CD4-positive, alpha-beta T cell treated with Interleukin-10 for 1 hour (primary cell): ENCODE measurements at places on chromosomes 5 and 9.

- peak; percentile 79 for DNase-seq
Observed at GRCh38 chr5:50751064-50751657, 84.7 kb downstream of the PARP8 start.

GRCh38 chr5:57299986-57300385 lies 126.1 kb downstream of the GPBP1 start:
- DNase-seq, result no peak

GRCh38 chr9:6443661-6444060 lies 30.7 kb downstream of the UHRF2 start:
- DNase-seq, result no peak

DNA sequence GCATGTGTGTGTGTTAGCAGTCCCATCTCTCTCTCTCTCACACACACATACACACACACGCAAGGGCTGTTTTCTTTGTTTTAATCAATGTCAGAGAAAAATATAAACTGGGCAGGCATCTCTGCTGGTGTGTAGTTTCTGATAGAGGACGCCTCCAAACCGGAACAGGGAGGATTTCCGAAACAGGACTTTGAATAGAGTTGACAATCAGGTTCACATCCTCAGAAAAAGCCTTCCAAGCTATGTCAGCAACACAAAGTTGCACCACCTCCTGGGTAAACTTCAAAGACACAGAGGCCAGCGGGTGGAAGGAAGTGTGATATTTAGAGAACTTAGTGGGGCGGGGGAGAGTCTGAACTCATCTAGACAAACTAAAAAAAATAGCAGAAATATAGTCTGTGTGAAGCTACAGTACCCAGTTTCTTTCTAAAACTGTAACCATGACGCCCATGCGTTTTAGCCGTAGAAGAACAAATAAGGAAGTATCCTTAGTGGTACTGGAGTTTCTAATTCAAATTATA lies 1.2 kb downstream of the ST8SIA4 start:
- peak; percentile 84 for DNase-seq

- no peak for DNase-seq
Observed at GRCh38 chr9:14315875-14316601, 2.1 kb upstream of the NFIB start.

GRCh38 chr5:16660982-16661381 lies 44.2 kb upstream of the RETREG1 start:
- no peak for DNase-seq

DNA sequence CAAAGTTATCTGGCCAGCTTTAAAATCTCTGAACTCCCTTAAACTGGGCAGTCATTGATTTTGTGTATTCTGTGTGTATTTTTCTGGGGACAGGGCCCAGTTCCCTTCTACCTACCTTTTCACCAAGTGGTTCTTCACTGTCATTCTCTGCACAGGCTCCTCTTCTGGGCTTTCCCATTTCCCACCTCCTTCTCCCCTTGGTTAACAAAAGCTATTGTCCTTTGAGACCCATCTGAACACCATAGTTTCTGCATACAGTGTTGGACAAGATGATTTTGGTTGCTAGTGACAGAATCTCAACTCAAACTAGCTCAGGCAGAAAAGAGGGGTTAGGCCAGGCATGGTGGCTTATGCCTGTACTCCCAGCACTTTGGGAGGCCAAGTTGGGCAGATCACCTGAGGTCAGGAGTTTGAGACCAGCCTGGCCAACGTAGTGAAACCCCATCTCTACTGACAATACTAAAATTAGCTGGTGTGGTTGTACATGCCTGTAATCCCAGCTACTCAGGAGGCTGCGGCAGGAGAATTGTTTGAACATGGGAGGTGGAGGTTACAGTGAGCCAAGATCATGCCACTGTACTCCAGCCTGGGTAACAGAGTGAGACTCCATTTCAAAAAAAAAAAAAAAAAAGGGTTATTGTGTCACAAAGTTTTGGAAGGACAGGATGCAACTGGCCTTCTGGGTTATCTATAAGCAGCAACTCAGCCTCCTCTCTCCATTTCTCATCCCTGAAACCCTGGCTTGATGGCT lies 31.0 kb upstream of the ANKRD34B start:
- DNase-seq, result no peak

DNA sequence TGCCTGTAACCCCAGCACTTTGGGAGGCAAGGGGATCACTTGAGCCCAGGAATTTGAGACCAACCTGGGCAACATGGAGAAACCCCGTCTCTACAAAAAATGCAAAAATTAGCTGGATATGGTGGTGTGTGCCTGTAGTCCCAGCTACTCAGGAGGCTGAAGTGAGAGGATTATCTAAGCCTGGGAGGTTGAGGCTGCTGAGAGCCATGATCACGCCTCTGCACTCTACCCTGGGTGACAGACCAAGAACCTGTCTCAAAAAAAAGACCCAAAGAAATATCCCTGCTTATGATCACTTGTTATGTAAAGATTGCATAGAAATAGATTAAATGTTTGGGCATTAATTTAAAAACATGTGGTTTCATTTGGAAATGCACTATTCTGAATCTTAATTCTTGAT lies 125.1 kb downstream of the UGCG start:
- no peak for DNase-seq

DNA sequence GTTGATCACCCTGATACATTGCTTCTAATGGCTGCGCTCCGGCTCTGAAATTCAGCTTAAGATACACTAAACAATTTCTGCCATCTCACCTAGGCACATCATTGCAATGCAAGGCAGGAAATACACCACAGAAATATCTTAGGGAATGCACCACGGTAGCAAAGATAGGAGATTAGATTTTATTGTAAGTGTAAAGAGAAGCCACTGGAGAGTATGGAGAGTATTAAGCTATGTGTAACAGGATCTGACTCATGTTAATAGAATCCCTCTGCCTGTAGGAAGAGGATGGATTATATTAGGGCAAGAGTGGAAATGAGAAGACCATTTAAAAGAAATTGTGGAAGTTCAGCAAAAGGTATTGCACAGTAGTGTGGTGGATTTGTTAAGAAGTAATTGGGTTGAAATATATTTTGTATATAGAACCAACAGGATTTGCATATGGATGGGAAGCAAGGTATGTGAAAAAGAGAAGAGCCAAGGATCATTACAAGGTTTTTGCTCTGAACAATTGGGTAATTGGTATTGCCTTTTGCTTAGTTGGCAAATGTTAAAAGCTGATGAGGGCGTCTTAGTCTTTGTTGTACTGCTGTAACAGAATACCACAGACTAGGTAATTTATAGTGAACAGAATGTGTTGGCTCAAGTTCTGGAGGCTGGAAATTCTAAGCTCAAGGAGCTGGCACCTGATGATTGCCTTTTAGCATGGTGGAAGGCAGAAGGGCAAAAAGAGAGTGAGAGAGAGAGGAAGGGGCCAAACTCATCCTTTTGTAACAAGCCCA lies 636.1 kb downstream of the PSAT1 start:
- DNase-seq, result no peak

DNA sequence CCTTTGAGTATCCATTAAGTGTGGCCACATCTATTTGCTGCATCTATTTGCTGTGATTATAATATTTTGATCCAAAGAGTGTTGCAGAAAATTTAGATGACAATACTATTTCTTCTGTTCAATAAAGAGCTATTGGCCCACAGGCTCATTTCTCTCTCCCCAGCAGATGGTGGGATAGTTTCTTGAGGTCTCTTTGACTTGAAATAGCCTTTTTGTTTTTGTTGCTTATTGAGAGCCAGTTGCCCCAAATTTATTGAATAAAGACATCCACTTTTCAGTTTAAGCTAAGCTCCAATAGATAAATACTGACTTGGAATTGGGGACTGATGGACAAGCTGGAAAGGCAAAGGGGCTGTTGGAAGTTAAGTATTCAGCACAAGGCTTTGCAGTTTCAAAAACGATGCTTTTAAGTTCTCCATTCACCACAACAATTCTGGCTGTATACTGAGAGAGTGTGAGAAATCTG lies 290.1 kb upstream of the MPDZ start:
- DNase-seq, result no peak

DNA sequence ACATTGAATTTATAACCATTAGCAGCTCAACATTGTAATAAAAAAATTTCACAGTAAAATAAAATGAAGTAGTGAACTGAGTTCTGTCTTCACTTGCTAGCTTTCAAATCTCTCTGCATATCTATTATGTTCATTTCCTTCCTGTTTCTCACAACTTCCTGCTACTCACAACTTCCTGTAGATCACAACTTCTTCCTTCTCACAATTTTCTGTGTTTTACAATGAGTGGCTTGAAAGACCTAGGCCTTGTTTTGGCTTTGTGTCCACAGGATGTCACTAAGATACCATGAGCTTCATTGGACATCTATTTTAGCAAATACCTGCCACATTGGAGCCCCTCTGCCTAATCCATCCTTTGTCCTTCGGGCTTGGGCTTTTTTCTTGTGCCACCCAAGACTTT lies 480.3 kb upstream of the ADAMTS16 start:
- DNase-seq, result no peak

DNA sequence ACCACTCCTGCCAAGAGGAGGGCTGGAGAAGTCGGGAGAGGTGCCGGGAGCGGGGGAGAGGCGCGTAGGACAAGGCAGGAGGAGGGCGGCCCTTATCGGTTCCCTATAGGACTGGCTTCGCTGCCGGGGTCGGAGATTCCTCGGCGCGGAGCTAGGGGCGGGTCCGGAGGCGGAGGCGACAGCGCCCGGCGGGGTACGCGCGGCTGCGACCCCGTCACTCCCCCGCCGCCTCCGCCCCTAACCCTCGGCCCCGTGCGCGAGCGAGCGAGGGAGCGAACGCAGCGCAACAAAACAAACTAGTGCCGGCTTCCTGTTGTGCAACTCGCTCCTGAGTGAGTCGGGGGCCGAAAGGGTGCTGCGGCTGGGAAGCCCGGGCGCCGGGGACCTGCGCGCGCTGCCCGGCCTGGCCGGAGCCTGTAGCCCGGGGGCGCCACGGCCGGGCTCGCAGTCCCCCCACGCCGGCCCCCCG lies 2.0 kb downstream of the GLIS3 start:
- DNase-seq, result peak; percentile 32

GRCh38 chr5:78612227-78613150 lies 36.1 kb downstream of the LHFPL2 start:
- DNase-seq, result no peak

- DNase-seq, result peak; percentile 3
Observed at GRCh38 chr5:146796144-146796543, 82.4 kb downstream of the PPP2R2B start.

GRCh38 chr9:95239071-95239470 lies 78.4 kb downstream of the FANCC start:
- DNase-seq, result no peak

GRCh38 chr5:111251921-111252320 lies 27.7 kb downstream of the CAMK4 start:
- DNase-seq, result no peak

DNA sequence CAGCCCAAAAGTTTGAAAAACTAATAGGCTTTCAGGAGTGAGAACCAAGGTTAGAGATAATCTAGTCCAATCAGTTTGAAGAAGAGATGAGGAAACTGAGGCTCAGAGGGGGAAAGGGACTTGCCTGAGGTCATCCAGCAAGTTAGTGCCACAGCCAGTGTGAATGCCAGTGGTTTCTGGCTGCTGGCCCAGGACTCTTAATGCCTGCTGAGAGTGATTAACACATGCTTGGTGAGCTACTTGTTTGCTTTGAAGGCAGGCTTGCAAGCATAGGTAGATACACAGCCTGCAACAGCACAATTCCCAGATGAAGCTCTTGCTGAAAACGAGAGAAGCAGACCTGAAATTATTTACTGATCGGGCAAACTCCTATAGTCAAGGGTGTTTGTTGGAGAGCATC lies 591.6 kb upstream of the SGCD start:
- DNase-seq, result no peak

DNA sequence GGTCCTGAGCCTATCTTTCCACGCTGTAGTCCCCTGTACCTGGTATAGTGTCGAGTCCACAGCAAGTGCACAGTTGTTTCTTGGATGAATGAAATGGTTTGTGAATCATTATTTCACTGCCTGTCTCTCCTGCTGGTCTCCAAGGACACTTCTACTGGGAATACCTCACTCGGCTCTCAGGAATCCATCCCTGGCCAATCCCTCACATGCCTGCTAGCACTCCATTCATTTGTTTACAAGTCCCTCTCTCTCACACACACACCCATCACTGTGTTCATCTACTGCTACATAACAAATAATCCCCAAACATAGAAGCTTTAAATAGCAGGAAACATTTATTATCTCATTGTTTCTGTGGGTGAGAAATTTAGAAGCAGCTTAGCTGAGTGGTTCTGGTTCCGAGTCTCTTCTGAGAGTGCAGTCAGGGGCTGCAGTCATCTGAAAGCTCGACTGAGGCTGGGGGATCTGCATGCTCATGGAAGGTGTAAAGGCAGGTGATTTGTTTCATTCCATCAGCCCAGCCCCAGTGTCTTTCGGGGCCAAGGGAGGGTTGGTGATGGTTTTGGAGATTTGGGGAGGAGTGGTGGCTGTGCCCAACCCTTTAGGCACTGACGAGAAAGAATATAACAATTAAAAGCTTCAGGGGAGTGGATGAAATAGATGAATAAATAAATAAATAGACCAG lies 132.7 kb upstream of the IER5L start:
- no peak for DNase-seq

DNA sequence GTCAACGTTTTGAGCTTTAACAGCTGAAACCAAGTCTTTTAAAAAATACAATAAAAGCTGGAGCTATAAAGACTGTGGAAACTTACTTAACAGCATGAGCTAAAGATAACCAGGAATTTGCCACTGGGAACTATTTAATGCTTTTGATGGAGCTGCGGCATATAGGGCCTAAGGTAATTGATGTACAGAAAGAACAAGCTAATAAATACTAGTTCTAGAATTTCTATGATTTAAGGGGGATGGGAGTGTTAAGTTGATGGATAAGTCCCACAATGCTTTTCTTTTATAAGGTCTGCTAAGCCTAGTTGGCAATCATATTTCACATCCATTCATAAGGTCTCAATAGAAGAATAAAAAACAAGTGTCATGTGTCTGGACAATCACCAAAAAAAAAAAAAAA lies 334.0 kb upstream of the DMAC1 start:
- DNase-seq, result no peak

GRCh38 chr9:36974731-36975130 lies 59.3 kb downstream of the PAX5 start:
- DNase-seq, result no peak

- peak; percentile 37 for DNase-seq
Observed at GRCh38 chr9:34123682-34124081, 2.8 kb downstream of the DCAF12 start.

GRCh38 chr5:176636426-176636825 lies 6.0 kb downstream of the EIF4E1B start:
- no peak for DNase-seq

GRCh38 chr9:26175264-26175663 lies 497.0 kb upstream of the TUSC1 start:
- no peak for DNase-seq

DNA sequence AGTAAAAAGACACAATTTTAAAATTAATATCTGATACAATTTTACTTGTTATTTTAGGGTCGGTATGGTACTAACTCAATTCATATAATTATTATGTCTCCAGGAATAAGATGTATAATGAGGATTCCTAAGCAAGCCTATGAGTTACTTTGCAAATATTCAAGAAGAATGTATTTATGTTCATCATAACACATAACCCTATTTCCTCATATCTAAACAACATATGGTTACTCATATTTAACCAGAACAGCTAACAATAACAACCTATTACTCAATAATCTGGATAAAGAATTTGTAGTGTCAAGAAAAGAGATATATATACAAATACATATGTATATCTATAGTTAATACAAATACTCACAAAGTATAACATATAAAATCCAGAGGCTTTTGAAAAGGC lies 285.9 kb downstream of the ARL15 start:
- DNase-seq, result no peak
